ENCODE measurements at places on chromosomes 4 and X. TPM values are rescaled to one million over a fixed set of nuclear protein-coding genes. Genes with fewer than 3 reads are reported as not detected.

Gene VCX
- not detected for total RNA-seq

Gene TIGD2
- total RNA-seq, result 5.6 TPM

Gene BBS12
- 1.4 TPM for total RNA-seq

Gene TRO
- 0.87 TPM for total RNA-seq

Gene PLAC8
- total RNA-seq, result 193 TPM

Gene TBX22
- not detected for total RNA-seq

Gene PPP4R3C
- total RNA-seq, result not detected

Gene SLC16A2
- total RNA-seq, result not detected

Gene CCSER1
- total RNA-seq, result not detected

Gene L1CAM
- total RNA-seq, result 7.5 TPM

Gene ADGRL3
- total RNA-seq, result not detected

Data from activated CD8-positive, alpha-beta T cell treated with anti-CD3 and anti-CD28 coated beads, Interleukin-2, amount 10 ng/mL, durations not matched to agents 7 days and 5 days (primary cell).